Prostate gland (tissue), 2 donors: ENCODE measurements at places on chromosomes 4 and X.

DNA sequence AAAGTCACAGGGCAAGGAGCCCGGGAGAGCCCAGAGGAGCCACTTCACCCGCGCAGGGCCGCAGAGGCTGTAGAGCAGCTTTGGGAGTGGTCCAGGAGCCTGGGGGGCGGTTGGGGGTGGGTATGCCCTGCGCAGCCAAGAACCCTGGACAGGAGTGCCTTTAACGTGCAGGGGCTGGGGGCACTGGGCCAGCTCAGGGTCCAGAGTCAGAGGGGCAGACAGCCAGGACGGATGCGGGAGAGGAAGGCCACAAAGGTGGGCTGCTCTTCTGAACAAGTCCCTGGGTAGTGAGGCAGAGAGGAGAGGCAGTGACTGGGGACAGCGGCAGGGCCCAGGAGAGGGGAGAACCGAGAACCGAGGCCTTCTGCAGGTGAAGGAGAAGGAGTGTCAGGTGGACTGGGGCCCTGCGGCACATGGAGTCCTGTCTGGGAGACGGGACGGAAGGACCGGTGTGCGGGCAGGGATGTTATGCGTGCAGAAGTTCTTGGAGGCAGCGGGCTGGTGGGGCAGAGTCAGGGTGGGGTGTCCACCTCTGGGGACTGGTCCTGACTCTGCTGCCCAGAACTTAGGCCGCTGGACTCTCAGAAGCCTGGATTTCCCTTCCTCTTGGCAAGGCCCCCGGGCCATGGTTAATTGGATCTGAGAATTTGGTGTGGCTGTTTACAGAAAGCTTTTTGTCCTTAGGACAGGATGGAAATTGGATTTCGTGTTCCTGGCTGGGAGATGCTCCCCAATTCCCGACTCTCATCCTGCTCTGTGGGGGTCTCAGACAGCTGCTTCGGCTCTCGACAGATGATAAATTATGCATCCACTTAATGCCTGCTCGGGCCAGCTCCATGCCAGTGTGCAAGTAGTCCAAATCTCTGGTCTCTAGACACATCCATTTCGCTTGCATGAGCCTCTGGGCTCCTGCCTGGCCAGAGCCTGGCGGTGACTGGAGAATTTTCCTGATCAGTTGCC lies 31.9 kb downstream of the ADRA2C start:
- DNase-seq, result no peak

GRCh38 chrX:33188286-33188685 lies 23.1 kb downstream of the DMD start:
- no peak for DNase-seq

GRCh38 chr4:48493452-48494100 lies 3.5 kb downstream of the ZAR1 start:
- DNase-seq, result no peak

DNA sequence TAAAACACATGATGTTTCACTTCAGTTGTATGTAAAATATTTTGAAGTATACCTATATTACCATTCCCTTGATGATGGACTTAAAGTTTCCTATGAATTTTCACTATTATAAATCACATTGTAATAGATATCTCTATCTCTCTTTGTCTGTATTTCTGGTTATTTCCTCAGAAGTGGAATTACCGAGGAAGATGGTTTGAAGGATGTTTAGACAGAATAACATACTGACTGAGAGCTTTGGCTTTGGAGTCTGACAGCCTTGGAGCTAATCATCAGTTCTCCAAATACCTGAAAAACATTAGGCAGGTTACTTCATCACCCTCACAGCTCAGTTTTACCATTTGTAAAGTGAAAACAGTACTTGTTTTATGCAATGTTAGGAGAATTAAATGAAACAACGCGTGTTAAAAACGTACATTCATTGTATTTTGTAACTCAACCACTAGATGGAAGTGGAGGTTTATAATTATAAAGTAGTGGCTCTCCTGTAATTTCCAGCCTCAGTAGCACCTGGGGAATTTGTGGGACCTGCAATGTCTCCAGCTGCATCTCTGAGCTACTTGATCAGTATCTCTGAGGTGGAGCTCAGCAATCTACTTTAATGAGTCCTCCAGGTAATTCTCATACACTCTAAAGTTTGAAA lies 14.3 kb downstream of the JCHAIN start:
- DNase-seq, result no peak

DNA sequence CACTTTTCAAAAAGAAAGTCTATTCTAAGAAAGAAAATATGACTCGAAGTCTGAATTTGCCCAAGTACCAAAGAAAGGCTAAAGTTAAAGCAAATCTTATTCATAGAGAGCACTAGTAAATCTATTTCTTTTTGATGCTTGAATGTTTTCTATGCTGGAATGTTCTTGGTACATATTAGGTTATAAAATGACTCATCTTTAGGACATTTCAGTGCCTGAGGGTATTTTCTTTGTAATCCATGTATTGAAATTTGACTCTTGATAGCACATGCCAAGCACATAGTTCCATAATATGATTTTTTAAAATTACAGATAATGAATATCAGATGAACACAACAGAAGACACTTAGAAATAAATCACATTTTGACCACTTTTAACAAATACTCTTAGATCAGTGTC lies 232.8 kb downstream of the TRIML1 start:
- no peak for DNase-seq

GRCh38 chr4:41631523-41631922 lies 93.6 kb downstream of the LIMCH1 start:
- no peak for DNase-seq

GRCh38 chr4:99200138-99200537 lies 18.9 kb downstream of the ADH6 start:
- no peak for DNase-seq

DNA sequence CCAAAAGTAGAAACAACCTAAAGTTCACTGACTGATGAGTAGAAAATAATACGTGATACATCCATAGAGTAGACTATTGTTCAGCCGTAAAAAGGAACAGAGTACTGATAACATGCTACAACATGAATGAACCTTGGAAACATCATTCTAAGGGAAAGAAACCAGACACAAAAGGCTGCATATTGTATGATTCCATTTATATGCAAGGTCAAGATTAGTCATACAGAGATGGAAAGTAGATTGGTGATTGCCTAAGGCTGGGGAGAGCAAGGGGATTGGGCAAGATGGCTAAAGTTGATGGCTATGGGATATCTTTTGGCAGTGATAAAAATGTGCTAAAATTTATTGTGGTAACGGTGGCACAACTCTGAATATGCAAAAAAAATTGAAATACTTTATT lies 209.1 kb downstream of the RELL1 start:
- no peak for DNase-seq

DNA sequence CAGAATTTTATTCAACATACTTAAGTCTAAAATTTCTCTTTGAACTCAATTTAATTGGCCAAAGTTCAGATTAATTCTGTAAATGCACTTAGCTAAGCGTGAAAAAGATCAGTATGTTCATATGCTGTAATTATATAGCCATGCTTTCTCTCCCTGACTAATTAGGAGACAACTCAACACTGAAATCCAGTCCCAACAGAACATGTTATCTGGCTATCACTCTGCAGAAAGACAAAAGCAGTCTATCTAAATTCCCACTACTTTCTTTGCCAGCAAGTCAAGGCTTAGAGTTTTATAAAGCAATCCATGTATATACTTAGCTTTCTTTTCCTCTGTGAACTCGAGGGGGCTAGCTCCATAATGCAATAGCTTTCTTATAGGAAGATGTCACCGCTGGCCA lies 16.0 kb upstream of the USP46 start:
- no peak for DNase-seq

- DNase-seq, result peak; percentile 20
Observed at GRCh38 chr4:76950052-76950955, 752 bp downstream of the SEPTIN11 start.

DNA sequence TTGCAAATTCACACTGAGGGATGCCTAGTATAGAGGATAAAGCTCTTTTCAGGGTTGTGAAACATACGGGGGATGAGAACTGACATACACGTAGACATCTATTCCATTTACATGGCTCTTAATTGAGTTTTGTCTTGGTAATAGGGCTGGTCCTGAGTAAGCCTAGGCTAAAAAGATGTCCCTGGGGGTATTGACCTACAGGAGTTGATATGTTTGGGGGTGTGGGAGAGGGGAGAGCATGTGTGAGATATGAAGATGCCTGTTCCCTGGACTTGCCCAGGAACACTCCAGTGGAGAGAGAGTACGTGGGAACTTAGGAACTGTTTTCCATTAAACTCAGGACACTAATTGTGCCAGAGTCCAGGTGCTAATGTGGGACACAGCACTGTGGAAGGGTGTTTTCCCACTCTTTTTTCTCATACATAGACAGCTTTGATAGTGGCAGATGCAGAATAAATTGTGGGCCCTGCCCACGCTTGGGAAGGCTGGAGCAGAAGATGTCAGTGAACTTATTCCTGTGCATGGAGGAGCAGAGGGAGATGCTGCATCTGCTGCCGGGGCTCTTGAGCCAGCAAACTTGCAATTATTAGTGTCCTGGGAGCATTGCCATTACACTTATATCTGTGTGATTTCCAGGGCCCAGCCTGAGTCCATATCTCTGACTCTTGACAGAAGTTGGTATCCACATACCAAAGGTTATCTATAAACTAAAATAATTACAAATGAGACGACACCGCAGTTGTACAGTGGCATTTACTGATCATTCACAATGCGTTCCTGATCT lies 20.7 kb downstream of the SYNPO2 start:
- DNase-seq, result no peak

GRCh38 chr4:105058177-105058812 lies 88.4 kb upstream of the TET2 start:
- DNase-seq, result no peak

DNA sequence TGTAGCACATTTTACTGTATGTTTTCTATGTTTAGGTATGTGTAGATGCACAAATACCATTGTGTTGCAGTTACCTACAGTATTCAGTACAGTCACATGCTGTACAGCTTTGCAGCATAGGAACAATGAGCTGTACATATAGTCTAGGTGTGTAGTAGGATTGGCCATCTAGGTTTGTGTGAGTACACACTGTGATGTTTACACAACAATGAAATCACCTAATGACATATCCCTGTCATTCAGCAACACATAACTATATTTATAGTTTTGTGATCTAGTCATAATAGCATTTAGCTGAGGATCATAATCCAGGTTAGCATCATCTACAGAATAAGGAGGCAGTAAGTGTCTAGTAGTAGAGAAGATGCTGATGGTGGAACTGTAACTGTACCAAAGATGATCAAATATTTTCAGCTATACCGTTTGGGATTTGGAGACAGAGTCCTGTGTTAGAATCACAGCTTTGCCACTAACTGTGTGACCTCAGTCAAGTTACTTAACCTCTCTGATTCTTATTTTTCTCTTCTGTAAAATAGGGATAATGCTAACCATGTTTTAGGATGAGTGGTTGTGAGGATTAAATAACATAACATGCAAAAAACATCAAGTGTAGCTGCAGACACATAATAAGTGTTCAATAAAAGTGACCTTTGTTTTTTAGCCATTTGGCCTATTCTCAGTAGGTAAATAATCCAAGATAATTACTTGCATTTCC lies 73.3 kb downstream of the LIMCH1 start:
- no peak for DNase-seq

DNA sequence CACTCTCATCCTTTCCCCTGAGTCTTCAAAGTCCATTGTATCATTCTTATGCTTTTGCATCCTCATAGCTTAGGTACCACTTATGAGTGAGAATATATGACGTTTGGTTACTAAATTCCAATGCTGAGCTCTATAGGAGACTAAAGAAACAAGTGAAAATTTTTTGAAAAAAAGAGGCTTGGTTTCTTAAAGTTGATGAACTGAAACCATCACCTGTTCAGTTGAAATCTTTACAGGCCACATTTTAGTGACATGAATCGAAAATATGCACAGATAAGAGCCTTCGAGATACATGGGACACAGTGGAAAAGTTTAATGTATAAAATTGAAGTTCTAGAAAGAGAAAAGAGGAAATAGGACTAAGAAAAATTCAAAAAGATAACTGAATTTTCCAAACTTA lies 195.8 kb downstream of the GPM6A start:
- DNase-seq, result no peak

DNA sequence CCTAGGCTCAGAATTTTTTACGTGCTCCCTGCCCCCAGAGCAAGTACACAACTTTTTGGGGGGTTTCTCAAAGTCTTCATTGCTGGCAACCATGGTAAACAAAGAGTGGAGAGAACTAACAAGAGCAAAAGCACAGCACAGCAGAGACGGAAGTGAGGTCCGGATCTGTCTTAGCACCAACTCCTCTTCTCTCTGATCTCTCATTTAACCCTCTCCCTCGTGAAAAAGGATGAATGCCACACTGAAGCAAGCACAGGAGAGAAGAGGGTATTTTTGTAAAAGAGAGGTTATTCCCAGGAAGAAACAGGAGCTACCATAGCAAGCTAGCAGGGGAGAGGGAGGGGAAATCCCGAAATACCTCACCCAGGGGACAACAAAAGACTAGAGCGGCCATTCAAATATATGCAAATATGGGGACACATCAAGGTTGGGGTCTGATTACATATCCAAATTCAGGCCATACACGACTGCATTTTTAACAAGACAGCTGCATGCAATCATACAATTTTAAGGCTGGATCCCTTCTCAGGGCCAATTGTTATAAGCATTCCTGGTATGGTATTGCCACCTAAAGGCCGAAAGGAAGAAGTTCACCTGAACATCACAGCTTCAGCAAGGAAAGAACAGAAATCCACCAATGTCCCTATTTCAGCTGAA lies 46.6 kb downstream of the CD40LG start:
- no peak for DNase-seq

- DNase-seq, result peak; percentile 9
Observed at GRCh38 chr4:82561786-82562563, at the start of gene TMEM150C. Gene TMEM150C, minus strand, starts transcription at chr4:82561988. Its CDS starts 57,331 bp downstream, at chr4:82504657.

DNA sequence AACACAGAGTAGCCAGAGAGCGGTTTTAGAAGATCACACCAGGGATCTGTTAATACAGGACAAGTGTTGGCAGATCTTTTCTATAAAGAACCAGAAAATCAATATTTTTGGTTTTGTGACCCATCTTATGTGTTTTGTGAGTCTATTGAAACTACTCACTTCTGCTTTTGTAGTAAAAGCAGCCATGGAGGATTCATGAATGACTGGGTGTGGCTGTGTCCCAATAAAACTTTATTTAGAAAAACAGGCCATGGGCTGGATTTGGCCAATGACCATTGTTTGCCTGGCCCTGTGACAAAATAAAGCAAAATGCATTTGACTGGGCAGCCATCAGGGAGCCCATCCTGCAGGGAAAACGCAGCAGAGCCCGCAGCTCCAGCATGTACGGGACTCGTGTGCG lies 99.9 kb upstream of the ADRA2C start:
- DNase-seq, result no peak

GRCh38 chr4:156977435-156978160 lies 6.0 kb upstream of the PDGFC start:
- DNase-seq, result no peak

DNA sequence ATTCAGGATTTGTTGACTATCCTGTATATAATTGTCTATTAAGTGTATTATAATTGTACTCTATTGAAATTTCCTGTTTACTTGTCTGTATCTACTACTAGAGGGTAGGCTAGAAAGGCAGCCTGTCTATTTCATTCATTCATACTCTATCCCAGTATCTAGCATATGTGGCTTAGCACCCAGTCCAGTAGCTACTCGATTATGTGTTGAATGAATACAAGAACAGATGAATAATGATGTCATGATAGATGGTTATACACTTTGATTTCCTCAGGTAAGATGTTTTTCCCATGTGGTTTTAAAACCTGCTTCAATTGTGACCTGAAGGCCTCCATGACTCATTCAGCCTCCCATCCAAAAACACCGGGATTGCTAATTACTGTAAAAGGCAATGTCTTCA lies 68.0 kb downstream of the IL21 start:
- no peak for DNase-seq

- no peak for DNase-seq
Observed at GRCh38 chr4:173499658-173500535, 30.1 kb downstream of the HAND2 start.
